ENCODE measurements at places on chromosomes 16 and 17.
A peak's percentile ranks its signal among the peaks of the same experiment; 100 is the strongest.

- H3K27me3 ChIP-seq = peaks cover 28% of the 10 kb centered on the region
Observed at GRCh38 chr17:12409082-12409481, 256.6 kb upstream of the MYOCD start.

- no peaks in the 10 kb centered on the region for H3K36me3 ChIP-seq
- H3K27me3 ChIP-seq = no peaks in the 10 kb centered on the region
- DNase-seq = no peak
- no peaks in the 10 kb centered on the region for H3K4me1 ChIP-seq
- H3K4me3 ChIP-seq = no peak overlapping the region
- no peak overlapping the region for H3K27ac ChIP-seq
Observed at GRCh38 chr17:16361874-16362273, 8.6 kb upstream of the CENPV start.

- peaks cover 38% of the 10 kb centered on the region for H3K4me1 ChIP-seq
- no peaks in the 10 kb centered on the region for H3K27me3 ChIP-seq
- peak overlapping the region; percentile 80 for H3K4me3 ChIP-seq
- H3K36me3 ChIP-seq = peaks cover 2% of the 10 kb centered on the region
Observed at GRCh38 chr17:39927929-39928857, 661 bp downstream of the LRRC3C start.

GRCh38 chr17:66711401-66711800, 123.5 kb upstream of the CACNG5 start:
- no peaks in the 10 kb centered on the region for H3K27me3 ChIP-seq
- peaks cover 35% of the 10 kb centered on the region for H3K4me1 ChIP-seq
- H3K4me3 ChIP-seq = no peak overlapping the region

GRCh38 chr16:7763111-7763510, 430.5 kb downstream of the RBFOX1 start:
- no peak overlapping the region for H3K4me3 ChIP-seq
- no peak for DNase-seq
- peaks cover 24% of the 10 kb centered on the region for H3K4me1 ChIP-seq

- peak overlapping the region; percentile 96 for H3K27ac ChIP-seq
- peak overlapping the region; percentile 93 for H3K4me3 ChIP-seq
- H3K36me3 ChIP-seq = peaks cover 6% of the 10 kb centered on the region
- H3K27me3 ChIP-seq = peaks cover 4% of the 10 kb centered on the region
Observed at GRCh38 chr17:1714427-1714979, 4.3 kb upstream of the TLCD2 start.

- peaks cover 3% of the 10 kb centered on the region for H3K4me1 ChIP-seq
- DNase-seq = no peak
- H3K27me3 ChIP-seq = peaks cover 15% of the 10 kb centered on the region
- H3K4me3 ChIP-seq = no peak overlapping the region
- H3K36me3 ChIP-seq = no peaks in the 10 kb centered on the region
- H3K27ac ChIP-seq = no peak overlapping the region
Observed at GRCh38 chr16:23368469-23368868, 66.4 kb downstream of the SCNN1B start.

DNA sequence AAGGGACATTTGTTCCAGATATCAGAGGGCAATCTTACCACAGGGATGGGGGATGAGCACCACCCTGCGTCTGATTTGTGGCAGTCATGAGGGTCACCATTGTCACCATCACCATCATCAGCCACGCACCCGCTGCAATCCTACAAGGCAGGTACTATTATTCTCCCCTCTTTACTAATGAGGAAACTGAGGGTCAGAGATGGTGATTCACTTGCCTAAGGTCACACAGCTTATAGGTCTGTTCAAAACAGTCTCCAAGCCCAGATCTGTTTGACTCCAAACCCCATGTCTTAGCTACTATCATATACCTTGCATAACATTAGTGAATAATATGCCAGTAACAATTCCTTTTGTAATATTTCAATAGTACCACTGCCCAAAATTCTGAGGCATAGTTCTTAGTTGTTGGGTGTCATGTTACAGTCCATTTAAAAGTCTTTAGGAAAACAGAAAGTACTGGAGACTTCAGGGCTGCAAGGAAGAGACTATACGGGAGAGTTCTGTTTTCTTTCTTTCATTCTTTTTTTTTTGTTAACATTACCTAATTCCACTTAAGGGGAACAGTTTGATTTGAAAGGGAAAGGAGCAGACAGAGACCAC, 166.4 kb downstream of the C16orf95 start:
- no peak for DNase-seq
- H3K36me3 ChIP-seq = peaks cover 2% of the 10 kb centered on the region
- peaks cover 15% of the 10 kb centered on the region for H3K27me3 ChIP-seq
- H3K4me1 ChIP-seq = no peaks in the 10 kb centered on the region
- H3K4me3 ChIP-seq = no peak overlapping the region

GRCh38 chr16:7990626-7991260, 599.6 kb downstream of the TMEM114 start:
- no peak for DNase-seq
- H3K4me3 ChIP-seq = no peak overlapping the region
- H3K36me3 ChIP-seq = no peaks in the 10 kb centered on the region
- H3K27me3 ChIP-seq = no peaks in the 10 kb centered on the region
- no peak overlapping the region for H3K27ac ChIP-seq

GRCh38 chr17:18065546-18065945, 22.2 kb upstream of the DRG2 start:
- H3K4me1 ChIP-seq = no peaks in the 10 kb centered on the region
- no peak overlapping the region for H3K4me3 ChIP-seq
- no peak for DNase-seq
- H3K36me3 ChIP-seq = peaks cover 11% of the 10 kb centered on the region

DNA sequence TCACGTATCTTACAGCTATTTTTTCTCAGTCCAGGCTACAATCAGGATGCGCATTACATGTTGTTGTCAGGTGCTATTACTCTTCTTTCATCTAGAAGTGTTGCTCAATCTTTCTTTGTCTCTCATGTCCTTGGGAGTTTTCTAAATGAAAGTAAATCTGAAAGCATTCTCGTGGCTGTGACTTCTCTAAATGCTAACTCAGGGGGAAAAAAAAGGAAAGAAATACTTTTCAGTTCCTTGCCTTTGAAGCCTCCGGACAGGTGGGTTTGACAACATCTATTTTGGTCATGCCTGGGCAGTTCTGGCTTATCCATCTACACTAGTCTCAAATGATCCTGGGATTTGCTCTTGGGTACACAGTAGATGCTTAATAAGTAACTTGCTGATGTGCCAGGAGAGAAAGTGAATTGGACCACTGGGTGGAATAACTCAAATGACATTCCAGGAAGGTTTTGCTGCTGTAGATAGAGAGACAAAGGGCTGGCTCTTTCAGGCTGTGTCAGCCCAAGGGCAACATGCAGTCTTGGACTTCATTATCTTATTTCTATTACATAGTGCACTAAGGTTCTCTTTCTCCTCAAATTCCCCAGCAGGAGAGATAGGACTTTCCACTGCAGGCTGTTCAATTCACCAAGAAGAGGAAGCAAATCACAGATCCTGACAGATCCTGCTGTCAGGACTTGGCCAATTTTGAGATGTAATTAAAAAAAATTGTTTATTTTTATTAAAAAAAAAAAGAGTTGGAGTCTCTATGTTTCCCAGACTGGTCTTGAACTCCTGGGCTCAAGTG, 63.6 kb upstream of the NFAT5 start:
- peak overlapping the region; percentile 88 for H3K27ac ChIP-seq
- peaks cover 20% of the 10 kb centered on the region for H3K4me1 ChIP-seq
- no peaks in the 10 kb centered on the region for H3K36me3 ChIP-seq

GRCh38 chr16:27823421-27823820, 240.1 kb downstream of the GSG1L start:
- H3K27ac ChIP-seq = no peak overlapping the region
- peaks cover 10% of the 10 kb centered on the region for H3K4me1 ChIP-seq
- H3K36me3 ChIP-seq = no peaks in the 10 kb centered on the region
- H3K4me3 ChIP-seq = no peak overlapping the region
- H3K27me3 ChIP-seq = peaks cover 18% of the 10 kb centered on the region

DNA sequence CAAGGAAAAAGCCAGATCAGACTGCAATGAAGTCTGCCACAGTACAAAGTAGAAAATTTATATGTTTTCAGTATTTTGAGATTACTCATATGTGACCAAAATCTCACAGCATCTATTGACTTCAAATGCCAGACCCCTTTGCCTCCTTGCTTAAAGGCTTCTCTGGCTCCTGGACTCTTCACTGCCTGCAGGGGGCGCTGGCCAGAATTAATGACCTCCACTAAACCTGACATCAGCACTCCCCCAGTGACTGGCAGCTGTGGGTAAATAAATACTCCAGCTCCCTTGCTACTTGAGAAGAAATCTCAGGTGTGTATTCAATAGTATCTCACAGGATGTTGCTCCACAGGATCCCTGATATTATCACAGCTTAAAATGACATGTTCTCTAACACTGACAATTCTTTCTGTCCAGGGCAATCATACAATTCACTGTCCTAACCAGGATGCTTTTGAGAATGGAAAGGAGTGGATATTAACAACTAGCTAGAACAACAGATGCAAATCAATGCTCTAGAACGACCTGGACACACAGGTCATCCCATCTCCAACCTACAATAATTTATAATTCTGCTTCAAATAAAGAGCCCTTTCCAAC, 4.0 kb downstream of the BECN1 start:
- peak; percentile 28 for DNase-seq
- H3K27me3 ChIP-seq = no peaks in the 10 kb centered on the region
- H3K27ac ChIP-seq = peak overlapping the region; percentile 71

DNA sequence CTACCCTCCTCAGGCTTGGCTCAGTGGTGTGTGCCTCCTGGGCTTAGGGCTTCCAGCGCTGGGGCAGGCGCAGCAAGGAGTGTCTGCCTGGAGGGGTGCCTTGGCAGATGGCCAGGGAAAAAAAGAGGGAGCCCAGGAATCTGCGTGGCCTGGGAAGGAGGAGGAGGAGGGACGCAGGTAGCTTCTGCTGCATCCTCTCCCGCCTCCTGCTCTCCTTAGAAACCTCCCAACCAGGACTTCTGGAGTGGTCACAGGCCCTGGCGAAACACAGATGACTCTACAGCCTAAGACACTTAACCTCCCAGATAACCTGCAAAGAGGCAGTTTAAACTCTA, 7.3 kb upstream of the BCAR1 start:
- no peak overlapping the region for H3K27ac ChIP-seq
- no peaks in the 10 kb centered on the region for H3K36me3 ChIP-seq
- no peaks in the 10 kb centered on the region for H3K27me3 ChIP-seq
- no peak for DNase-seq

DNA sequence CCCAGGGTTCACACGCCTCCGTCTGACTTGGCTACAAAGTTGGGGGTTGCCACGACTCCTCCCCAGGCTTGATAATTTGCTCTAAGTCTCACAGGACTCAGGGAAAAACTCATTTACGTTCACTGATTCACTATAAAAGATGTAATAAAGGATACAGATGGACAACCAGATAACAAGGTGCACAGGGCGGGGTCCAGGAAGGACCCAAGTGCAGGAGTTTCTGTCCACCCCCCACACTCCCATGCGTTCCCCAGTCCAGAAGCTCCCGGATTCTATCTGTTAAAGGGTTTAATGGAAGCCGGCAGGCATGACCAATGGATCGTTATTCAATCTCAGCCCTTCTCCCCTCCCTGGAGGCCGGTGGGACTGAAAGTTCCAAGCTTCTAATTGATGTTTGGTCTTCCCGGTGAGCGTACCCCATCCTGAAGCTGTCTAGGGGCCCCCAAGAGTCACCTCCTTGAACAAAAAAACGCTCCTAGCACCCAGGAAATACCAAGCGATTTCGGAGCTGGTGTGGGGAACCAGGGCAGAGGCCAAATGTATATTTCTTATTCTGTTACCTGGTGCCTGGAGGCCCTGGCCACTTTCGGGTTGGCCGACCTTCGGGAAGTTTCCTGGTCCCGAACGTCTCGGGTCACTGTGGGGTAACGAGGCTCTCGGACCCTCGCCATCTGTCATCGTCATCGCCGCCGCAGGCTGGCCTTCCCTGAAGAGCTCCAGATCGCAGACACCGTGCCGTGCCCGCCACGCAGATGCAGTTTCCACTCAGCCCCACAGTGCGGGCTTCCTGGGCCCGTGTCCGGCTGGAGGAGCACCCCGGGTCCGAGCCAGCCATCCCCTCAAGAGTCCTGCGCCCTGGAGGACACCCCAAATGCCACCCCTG, 13.5 kb upstream of the METRNL start:
- H3K36me3 ChIP-seq = no peaks in the 10 kb centered on the region
- no peak overlapping the region for H3K27ac ChIP-seq
- H3K4me3 ChIP-seq = no peak overlapping the region
- peaks cover 11% of the 10 kb centered on the region for H3K27me3 ChIP-seq
- no peak for DNase-seq
- H3K4me1 ChIP-seq = no peaks in the 10 kb centered on the region

GRCh38 chr17:80612997-80613731, 68.5 kb downstream of the RPTOR start:
- H3K4me1 ChIP-seq = peaks cover 1% of the 10 kb centered on the region
- H3K36me3 ChIP-seq = no peaks in the 10 kb centered on the region
- no peak overlapping the region for H3K4me3 ChIP-seq

GRCh38 chr16:4613636-4614570, 785 bp downstream of the UBALD1 start:
- H3K36me3 ChIP-seq = no peaks in the 10 kb centered on the region
- peak; percentile 37 for DNase-seq
- no peaks in the 10 kb centered on the region for H3K27me3 ChIP-seq
- peak overlapping the region; percentile 74 for H3K4me3 ChIP-seq
- H3K4me1 ChIP-seq = peaks cover 21% of the 10 kb centered on the region

- H3K27me3 ChIP-seq = peaks cover 23% of the 10 kb centered on the region
- no peak overlapping the region for H3K4me3 ChIP-seq
- DNase-seq = no peak
- H3K36me3 ChIP-seq = no peaks in the 10 kb centered on the region
Observed at GRCh38 chr16:85735946-85736345, 14.9 kb downstream of the C16orf74 start.

DNA sequence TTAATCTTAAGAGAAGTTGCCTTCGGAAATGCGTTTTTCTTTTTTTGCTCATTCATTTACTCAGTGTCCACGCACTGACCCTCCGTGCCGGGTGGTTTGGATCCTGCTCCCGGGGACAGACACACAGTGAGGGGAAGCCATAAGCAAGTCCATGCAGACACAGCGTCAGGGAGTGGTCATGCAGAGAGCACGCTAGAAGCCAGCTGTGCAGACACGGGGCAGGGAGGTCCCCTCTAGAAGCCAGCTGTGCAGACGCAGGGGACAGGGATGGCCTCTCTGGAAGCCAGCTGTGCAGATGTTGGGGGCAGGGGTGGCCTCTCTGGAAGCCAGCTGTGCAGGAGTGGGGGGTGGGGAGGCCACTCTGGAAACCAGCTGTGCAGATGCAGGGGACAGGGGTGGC, 4.8 kb downstream of the GAA start:
- peaks cover 9% of the 10 kb centered on the region for H3K27me3 ChIP-seq
- no peak for DNase-seq
- H3K36me3 ChIP-seq = no peaks in the 10 kb centered on the region

- H3K36me3 ChIP-seq = no peaks in the 10 kb centered on the region
- DNase-seq = no peak
- no peak overlapping the region for H3K27ac ChIP-seq
- no peak overlapping the region for H3K4me3 ChIP-seq
Observed at GRCh38 chr17:49565948-49566491, 9.7 kb upstream of the NXPH3 start.
